Sigmoid colon (tissue), 7 donors: ENCODE measurements at places on chromosomes 4 and X. TPM values are rescaled to one million over a fixed set of nuclear protein-coding genes. Genes with fewer than 3 reads are reported as not detected.

DNA sequence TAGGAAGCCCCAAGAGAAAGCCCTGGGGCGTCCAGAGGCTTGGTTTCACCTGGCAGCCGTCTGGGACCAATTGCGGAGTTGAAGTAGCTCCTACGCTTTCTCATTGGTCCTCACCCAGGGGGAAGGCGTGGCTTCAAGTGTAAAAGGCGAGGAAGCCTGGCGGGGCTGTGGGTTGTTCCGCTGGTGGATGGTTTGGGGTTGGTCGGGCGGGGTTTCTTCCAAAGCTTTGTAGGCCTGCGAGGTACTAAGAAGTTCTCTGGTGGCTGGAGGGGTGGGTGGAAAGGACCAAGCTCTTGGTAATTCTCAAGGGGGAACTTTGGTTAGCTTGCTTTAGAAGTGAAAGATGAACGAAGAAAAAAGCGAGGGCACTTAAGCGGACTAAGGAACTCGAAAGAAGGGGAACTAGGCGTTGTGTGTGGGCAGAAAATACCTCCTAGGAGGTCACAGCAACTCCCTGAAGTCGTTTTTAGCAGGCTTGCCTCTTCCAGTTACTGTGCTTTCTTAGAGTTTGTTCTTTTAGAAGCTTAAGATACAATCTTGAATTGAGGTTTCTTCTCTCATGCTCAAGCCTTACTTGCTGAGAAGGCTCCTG is 36.6 kb downstream of the CCNG2 start:
- DNase-seq: peak; percentile 66

- DNase-seq: no peak
These were observed 14.5 kb downstream of the EVC2 start for GRCh38 chr4:5693871-5694270.

GRCh38 chr4:185276036-185276435 is 66.6 kb downstream of the SNX25 start:
- no peak for DNase-seq

GRCh38 chr4:9984621-9985020 is 36.7 kb downstream of the SLC2A9 start:
- no peak for DNase-seq

JAKMIP1 gene
- not detected for polyA plus RNA-seq

DLG3 gene
- polyA plus RNA-seq: 24.0 TPM
